ENCODE measurements at places on chromosomes 12 and 14.

DNA sequence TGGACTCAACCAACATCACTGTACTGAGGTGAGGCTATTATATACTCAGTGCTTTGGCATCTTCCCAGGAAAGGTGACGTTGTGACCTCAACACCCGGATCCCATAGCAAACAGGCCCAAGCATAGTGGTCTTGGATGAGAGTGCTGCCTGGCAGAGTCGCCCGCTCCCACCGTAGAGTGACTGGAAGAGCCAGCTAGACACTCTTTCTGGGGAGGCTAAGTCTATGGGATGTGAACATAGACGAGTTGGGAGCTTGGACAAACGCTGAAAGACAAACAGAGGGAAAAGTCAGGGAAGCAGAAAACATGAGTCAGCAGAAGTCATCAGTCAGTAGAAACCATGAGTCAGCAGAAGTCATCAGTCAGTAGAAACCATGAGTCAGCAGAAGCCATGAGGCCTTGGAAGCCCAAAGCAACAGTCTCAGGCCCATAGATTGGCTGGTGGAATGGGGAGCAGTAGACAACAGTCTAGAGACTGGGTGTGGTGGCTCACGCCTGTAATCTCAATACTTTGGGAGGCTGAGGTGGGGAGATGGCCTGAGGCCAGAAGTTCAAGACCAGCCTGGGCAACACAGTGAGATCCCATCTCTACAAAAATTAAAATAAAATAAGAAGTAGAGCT is 66.4 kb upstream of the MAP1LC3B2 start:
- DNase-seq = no peak

GRCh38 chr12:29228474-29229157 is 79.5 kb downstream of the FAR2 start:
- DNase-seq = no peak

- DNase-seq = no peak
These were observed 834.7 kb downstream of the DIO2 start for GRCh38 chr14:79376557-79376956.

- no peak for DNase-seq
These were observed 5.7 kb downstream of the MIPOL1 start for GRCh38 chr14:37203423-37203822.

- DNase-seq = no peak
These were observed 17.1 kb downstream of the PLD4 start for GRCh38 chr14:104941508-104942365.

DNA sequence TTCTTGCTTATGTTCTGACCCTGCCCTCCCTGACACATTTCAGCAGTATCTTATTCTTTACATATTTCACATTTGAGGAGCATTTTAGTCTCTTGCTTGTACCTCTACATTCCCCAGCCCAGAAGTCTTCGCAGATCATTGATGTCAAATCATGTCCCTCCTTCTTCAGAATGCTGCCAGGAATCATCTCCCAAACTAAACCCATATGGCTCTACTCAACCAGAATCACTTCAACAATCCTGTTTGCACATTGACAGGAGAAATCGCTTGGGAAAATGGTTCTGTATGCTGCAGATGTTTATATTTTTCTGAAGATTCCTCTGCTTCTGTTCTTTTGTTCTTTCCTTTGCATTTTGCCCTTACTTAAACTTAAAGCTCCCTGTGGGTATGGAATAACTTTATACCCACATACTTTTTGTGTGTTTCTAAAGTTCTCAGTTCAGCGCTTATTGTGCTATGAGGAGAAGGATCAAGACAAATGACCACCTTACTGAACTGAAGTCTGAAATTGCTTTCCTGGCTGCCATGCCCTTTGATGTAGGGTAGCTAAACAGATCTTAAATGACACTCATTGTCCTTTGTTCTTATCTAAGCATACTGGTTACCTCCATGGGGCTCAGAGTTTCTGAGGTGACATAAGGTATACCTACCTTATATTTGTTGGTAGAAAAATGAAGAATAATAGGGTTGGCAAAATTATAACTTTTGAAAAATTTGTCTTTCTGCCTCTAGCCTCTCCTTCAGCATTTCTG is 134.6 kb downstream of the SLC25A21 start:
- DNase-seq = no peak

DNA sequence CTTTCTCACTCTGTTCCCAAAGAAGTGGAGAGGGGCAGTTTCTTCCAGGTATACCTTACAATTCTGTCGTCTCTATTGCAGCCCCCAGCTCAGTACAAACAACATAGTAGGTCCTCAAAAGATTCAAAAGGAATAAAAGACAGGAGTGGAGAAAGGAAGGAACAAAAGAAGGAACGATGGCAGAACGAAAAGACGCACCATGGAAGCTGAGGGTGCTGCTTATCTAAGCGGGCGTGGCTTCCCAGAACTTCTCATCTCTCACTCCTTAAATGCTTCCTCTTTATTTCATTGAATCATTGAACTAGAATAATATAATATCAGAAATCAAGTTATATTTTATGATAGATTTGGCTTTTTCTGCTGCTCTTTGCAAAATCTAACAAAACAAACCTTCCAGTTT is 13.7 kb upstream of the LTA4H start:
- DNase-seq = no peak

DNA sequence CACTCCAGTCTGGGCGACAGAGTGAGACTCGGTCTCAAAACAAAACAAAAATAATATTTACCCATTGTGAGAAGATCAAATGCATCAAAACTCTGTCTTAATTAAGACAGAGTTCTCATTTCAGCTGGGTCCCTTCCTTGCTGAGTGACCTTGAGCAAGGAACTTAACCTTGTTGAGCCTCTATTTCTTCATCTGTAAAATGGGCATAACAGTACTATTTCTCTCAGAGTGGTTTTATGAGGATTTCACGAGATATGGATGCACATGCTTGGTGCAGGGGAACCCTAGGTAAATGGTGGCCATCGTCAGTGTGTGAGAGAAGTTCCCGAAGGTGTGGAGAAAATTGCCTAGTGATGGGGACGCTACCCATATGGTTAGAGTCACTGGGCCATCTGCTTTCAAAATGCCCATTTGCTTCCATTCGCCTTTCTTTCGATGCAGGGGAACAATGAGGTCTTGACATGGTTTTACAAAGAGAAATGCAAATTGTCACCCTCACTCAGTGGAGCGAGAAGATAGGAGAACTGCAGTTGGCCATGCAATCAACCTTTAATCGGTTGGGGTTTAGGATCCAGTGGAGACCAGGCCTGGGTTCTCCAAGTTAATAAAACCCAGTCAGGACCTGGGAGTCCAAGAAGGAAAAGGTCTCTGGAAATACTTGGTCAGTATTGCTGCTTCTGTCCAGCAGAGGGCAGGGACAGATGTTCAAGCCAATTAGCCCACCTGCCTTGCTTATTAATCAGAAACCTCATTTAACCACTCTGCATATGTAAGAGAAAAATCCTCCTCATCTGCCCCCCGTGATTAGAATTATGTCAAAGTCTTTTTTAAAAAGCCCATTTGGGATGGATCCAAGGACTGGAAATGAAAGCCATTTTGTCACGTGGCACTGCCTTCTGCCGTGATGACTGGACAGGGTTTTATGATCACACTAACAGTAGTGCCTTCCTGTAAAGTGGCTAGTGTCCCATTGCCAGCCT is 37.2 kb downstream of the CFAP251 start:
- DNase-seq = no peak

DNA sequence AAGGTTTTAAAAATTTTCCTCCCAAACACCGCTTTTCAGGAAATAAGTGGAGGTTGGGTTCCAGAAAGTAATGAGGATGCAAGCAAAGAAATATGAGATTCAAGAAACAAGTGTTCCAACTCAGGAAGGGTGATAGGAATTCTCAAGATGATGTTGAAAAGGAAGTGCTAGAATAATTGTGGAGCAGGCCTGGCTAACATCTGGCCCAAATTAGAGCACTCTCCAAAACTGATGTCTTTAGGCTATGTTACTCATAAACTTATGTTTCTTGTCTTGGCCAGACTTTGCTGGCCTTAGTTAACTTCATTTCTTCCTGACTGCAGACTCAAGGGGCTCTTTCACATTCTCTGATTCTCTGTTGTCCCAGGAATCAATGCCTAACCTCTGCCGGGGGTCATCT is 116.3 kb downstream of the TMTC3 start:
- DNase-seq = no peak
